NCI-H345 (cell line): ENCODE measurements at places on chromosomes 6 and 20.
A peak's percentile ranks its signal among the peaks of the same experiment; 100 is the strongest.

DNA sequence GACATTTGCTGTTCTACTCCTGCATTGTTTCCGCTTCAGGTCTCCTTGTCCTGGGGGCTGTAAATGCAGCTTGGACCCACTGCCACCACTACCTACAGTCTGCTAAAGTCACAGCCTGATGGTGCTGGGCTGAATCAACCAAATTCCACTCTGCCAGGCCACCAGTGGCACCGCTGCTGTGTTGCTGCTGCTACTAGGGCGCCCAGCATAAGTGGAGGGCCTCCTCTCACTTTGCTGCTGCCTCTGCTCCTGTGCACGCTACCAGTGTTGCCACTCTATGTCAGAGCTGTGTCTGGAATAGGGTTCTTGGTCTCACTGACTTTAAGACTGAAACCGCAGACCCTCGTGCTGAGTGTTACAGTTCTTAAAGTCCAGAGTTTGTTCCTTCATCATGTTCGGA is 1.4 kb upstream of the SSR1 start:
- DNase-seq = no peak

DNA sequence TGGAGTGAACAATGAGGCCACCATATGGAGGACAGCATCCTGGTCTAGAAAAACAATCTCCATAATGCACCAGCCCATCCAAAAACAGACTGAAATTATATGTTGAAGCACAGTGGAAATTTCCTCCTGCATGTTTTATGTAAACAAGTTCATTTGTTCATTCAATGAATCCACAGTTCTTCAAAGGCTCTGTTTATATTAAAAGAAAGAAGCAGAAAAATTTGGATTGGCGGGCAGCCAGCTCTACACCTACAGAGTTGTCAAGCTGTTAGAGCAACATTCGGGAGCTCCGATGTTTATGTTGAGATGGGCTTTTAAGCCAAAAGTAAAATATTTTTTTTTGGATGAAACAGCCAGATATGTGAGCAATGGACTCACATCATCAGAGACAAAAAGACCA is 395.3 kb upstream of the SULF2 start:
- DNase-seq = peak; percentile 94

DNA sequence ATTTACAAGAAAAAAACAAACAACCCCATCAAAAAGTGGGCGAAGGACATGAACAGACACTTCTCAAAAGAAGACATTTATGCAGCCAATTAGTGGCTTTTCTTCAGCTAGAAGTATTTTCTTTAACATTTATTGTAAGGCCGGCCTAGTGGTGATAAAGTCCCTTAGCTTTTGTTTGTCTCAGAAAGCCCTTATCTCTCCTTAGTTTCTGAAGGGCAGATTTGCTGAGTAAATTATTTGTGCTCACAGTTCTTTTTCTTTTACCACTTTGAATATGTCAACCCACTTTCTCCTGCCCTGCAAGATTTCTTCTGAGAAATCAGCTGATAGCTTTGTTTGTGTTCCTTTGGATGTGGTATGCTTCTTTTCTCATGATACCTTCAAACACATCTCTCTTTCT is 344.0 kb upstream of the SYNCRIP start:
- no peak for DNase-seq

GRCh38 chr6:25181923-25182322 is 97.3 kb upstream of the CARMIL1 start:
- DNase-seq = no peak

DNA sequence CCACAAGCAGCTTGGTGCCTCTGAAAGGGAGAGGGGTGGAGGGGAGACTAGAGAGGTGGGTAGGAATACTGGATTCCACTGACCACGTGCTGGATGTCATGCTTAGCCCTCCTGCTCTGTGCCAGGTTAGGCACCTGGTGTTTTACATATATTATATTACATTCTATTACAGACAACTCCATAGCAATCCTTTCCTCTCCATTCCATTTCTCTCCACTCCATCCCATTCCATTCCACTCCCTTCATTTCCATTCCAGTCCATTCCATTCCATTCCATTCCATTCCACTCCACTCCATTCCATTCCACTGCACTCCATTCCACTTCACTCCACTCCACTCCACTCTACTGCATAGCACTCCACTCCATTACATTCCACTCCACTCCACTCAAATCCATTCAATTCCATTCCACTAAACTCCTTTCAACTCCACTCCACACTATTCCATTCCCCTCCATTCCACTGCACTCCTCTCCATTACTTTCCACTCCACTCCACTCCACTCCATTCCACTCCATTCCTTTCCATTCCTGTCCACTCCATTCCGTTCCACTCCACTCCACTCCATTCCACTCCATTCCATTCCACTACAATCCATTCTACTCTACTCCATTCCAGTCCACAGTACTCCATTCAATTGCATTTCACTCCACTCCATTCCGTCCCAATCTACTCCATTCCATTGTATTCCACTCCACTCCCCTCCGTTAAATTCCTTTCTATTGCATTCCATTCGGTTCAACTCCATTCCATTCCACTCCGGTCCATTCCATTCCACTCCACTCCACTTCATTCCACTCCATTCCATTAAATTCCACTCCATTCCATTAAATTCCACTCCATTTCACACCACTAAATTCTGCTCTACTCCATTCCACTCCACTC is 27.2 kb upstream of the DEFB125 start:
- no peak for DNase-seq

DNA sequence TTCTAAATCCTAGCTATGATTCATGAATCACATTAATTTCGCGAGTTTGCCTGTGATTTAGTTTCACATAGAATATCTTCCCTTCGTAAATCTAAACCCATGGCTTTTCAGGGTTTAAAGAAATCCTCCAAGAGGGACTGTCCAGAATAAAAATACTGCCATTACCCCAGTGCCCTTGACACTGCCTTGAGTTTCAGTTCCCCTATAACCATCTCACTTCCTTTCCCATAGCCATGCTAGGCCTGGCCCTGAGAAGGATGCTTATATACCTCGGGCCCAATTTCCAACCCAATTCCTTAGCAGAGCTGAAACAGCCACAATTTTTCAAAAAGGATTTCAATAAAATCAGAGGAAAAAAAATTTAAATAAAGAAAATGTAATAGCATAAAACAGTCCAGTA is 697.3 kb downstream of the FRK start:
- DNase-seq = no peak

GRCh38 chr6:22147921-22148776 is 148.7 kb downstream of the PRL start:
- peak; percentile 69 for DNase-seq

DNA sequence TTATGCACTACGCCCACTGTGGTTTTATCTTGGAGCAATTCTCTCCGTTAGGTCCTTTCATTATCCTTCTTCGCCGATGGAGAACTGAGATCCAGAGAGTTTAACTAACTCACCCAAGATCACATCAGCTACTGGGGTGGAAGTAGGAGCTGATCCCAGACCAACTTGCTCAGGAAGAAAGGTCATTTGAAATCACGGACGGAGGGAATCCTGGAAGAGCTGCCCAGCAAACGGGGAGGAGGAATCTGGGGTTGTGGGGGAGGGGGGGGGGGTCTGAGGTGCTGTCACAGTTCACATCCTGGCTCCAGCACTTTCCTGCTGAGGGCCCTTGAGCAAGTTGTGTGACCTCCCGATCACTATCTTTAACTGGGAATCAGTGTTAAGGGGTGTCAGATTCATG is 62.0 kb downstream of the NPEPL1 start:
- no peak for DNase-seq

DNA sequence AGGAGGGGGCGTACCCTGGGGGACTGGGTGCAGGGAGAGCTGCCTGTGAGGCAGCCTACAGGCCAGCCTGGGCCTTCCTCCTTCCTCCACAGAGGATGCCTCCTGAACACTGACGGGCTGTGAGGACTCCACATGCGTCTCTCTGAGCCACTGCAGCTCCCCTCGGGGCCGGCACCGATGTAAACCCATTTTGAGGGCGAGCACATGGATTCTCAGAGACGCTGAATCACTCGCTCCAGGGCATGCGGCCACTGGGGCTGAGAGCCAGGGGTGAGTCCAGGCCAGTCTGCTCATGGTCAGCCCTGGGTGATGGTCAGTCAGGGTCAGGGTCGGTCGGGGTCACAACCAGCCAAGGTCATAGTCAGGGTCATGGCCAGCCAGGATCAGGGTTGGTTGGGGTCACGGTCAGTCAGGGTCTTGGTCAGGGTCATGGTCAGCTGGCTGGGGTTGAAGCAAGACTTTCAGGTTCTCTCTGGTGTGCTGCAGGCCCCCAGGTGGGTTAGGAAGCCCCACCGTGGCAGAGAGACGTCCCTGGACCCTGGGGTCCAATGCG is 14.7 kb upstream of the RBBP8NL start:
- DNase-seq = no peak

DNA sequence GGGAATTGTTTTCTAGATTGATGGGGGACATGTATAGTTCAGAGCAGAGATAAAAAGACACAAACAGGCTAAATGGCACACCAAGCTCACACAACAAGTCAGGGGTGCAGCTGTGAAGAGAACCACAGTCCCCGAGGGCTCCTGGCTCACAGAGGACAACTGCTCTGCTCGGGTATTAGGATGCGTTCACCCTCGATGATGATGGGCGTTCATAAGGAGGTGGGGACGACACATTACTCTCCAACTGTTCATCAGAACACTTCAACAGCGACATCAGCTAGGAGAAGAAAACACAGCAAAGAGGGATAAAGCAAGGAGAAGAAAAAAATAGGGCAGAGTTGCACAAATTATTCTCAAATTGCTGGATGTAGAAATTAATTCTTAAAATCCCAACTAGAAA is 174.8 kb upstream of the RREB1 start:
- no peak for DNase-seq

GRCh38 chr6:53669592-53669991 is 4.0 kb upstream of the KLHL31 start:
- DNase-seq = no peak

DNA sequence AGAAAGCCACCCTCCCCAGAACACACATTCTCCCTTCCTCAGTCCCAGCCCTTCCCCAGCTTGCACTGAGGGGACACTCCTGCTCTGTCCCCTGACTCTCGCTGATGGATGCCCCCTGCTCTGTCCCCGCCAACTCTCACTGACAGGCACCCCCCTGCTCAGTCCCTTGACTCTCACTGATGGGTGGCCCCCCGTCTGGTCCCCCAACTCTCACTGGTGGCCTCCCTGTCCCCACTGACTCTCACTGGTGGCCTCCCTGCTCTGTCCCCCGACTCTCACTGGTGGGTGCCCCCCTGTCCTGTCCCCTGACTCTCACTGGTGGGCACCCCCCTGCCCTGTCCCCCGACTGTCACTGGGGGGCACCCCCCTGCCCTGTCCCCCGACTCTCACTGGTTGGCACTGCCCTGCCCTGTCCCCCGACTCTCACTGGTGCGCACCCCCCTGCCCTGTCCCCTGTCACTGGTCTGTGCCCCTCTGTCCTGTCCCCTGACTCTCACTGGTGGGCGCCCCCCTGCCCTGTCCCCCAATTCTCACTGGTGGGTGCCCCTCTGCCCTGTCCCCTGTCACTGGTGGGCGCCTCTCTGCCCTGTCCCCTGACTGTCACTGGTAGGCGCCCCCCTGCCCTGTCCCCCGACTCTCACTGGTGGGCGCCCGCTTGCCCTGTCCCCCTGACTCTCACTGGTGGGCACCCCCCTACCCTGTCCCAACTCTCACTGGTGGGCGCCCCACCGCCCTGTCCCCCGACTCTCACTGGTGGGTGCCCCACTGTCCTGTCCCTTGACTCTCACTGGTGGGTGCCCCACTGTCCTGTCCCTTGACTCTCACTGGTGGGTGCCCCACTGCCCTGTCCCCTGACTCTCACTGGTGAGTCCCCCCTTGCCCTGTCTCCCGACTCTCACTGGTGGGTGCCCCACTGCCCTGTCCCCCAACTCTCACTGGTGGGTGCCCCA is 60.9 kb downstream of the GINS1 start:
- no peak for DNase-seq

DNA sequence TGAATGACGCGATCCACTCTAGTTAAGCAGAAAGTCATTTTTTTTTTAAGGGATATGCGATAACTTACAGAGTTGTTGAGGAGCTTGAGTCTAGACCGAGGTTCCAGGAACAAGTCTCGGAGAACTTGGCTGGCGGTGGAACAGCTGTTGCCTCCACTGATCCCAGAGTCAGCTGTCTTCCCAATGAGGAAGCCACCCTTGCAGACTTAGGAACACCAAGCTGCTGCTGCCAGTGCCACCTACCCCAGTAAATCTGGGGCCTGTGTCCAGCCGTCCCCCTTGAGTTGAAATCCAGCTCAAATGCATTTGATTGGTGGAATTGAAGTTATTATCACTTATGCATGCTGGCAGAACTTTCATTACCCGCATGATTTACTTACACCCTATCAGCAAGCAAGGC is 6.7 kb downstream of the PFDN4 start:
- no peak for DNase-seq

- no peak for DNase-seq
These were observed 220.3 kb upstream of the LRFN2 start for GRCh38 chr6:40807484-40807883.

GRCh38 chr6:82989736-82990290 is 75.8 kb downstream of the UBE3D start:
- DNase-seq = no peak

GRCh38 chr6:39029156-39030011 is 19.2 kb upstream of the GLP1R start:
- DNase-seq = no peak

- no peak for DNase-seq
These were observed 309.7 kb downstream of the SLC35F1 start for GRCh38 chr6:118216751-118217150.

DNA sequence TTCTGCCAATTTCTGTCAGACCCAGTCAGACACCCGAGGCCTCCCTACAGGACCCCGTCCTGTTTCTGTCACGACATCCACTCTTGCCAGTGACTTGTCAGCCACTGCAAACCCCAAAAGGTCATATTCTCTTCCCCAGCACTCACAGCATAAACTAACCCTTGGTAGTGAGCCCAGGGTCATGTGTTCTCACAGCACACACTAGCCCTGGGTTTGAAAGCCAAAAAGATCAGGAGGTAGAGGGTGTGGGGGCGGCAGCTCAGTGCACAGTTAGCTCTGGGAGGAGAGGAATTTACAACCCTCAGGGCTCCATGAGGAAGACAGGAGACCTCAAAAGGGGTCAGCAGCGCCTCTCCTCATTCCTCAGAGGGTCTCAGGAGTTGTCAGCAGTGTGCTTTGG is 9.9 kb upstream of the SNX9 start:
- DNase-seq = no peak

GRCh38 chr20:58719971-58720371 is 27.4 kb downstream of the NPEPL1 start:
- DNase-seq = no peak

DNA sequence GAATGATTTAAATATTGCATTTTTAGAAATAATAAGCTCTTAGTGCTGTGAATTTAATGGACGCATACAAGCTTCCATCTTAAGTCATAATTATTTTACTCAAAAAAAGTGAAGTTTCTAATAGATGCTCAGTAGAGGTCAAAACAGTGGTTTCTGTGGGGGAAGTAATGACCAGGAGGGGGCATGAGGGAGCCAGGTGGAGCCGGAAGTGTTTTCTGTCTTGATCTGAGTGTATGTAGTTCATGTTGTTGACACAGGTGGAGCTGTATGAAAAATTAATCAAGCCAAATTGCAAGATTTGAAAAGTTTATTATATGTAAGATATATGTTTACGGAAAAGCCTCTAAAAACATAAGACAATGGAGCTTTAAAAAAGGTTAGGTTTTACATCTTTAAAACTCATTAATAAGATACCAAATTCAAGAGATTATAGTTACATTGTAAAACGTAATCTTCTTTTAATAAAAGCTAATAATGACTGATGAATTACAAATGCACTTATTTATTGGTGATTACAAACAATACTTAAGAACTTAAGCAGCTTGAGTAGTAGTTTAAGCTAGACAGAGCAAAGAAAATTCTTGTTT is 68.0 kb downstream of the PLAGL1 start:
- DNase-seq = peak; percentile 24

GRCh38 chr6:19354181-19354580 is 483.0 kb upstream of the ID4 start:
- peak; percentile 72 for DNase-seq

GRCh38 chr6:149137594-149137993 is 179.9 kb upstream of the TAB2 start:
- DNase-seq = no peak
